COLO829 (cell line): ENCODE measurements at places on chromosomes 16 and 17.

- no peak for DNase-seq
These were observed 22.5 kb downstream of the CCR7 start for GRCh38 chr17:40542558-40543411.

- DNase-seq, result no peak
These were observed 335.7 kb downstream of the SEC14L1 start for GRCh38 chr17:77476498-77476897.

GRCh38 chr17:44601539-44601938, 44.3 kb downstream of the FZD2 start:
- DNase-seq, result no peak

DNA sequence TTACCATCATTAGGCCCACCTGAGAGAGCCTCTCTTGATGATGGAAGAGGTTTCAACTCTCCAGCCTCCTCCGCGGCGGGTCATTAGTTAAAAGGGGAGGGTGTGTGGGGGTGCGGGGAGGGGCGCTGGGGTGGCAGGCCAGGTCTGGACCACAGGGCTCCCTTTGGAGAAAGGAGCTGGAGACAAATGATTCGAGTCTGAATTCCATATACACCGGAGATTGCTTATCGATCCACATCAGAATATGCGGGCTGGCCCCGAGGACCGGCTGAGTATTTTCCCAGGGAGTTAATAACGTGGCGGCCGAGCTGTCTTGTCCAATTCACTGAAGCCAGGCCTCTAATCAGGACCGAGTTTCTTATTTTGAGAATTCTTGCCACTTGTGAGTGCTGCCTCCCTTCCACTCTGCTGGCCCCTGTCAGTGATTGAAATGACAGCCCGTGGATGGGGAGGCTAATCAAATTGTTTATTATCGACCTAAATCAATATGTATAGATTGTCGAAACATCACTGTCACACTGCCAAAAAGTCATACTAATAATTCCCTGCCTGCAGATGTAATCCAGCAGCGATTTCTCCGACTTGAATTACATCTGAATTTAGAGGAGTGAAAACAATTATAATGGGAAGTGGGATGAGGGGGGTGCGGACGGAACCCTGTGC, 202.7 kb downstream of the SALL1 start:
- DNase-seq, result no peak

GRCh38 chr17:43994272-43995149, 9.9 kb upstream of the NAGS start:
- peak; percentile 71 for DNase-seq

DNA sequence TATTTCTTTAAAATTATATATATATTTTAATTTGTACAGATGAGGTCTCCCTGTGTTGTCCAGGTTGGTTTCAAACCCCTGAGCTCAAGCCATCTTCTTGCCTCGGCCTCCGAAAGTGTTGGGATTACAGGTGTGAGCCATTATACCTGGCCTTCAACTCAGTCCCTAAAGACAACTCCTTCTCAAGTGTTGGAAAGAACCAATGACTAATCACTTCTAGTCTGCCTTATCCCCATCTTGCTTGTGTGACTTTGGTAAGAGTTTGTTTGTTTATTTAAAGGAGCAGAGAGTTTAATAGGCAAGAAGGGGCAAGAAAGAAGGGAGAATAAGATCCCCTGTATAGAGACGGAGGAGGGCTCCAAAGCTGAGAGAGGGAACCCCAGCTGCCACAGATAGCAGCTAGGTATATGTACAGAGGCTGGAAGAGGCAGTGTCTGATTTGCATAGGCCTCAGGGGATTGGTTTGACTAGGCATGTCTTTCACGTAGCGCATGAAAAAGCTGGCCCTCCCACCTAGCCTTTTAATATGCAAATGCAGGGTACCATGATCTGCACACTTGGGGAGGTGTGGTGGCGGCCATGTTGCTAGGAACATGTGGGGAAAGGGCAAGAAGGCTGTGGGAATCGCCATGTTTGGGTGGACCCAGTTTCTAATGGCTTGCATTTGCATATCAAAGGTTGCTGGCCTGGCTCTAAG, 21.5 kb downstream of the ABCC1 start:
- DNase-seq, result no peak

- no peak for DNase-seq
These were observed 6.5 kb downstream of the MT1X start for GRCh38 chr16:56688762-56689161.

DNA sequence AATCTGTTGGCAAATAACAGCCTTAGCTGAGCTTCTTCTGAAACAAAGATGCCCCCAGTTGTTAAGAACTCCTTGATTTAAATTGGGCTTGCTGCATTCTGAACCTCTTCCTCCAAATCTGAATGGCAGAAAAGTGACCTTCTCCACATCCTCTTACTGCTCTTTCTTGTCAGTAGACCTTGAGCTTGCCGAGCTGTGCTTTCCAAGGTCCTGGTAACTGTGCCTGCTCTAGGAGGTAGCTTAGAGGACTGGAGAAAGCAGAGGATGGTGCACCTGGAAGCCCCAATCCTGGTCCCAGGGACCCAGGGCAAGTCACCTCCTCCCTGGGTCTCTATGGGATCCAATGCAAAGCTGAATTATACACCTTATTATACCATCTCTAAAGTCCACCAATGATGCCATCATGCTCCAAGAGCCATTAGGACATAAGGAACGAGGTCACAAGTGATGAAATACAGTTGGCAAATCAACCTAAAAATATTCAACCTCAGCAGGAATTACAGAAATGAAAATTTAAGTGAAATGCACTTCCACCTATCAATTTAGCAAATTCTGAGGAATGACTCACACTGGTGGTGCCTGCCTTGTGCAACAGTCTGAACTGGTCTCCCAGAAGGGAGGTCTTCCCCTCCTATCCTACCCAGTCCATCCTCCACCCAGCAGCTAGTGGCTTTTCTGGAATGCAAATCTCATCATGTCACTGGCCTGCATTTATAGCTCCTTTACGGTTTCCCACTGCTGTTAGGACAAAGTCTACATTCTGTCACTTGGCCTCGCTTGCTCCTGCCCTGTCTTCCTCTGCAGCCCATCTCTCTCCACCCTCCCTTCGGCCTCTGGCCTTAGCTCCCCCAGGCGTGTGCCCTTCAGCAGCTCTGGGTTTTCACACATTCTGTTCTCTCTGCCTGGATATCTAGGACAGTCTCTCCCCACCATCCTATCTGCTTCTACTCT, 36.6 kb downstream of the TOM1L2 start:
- no peak for DNase-seq

DNA sequence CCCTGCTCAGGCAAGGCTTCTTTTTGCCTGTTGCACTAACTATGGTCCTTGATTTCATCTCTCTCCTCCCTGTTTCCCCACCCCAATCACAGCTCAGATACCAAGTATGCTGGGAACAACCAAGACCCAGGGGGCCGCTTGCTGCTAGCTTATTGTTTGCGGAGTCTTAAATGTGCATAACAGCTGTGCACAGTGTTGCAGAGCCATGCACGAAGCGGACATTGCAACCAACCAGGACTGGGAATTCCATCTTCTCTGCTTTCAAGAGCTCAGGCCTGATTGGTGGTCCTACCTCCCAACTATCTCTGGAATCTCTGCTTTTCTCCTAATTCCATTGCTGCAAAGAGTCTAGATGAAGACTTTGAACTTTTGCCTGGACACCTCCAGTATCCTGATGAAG, 281.3 kb upstream of the TNRC6C start:
- DNase-seq, result no peak

DNA sequence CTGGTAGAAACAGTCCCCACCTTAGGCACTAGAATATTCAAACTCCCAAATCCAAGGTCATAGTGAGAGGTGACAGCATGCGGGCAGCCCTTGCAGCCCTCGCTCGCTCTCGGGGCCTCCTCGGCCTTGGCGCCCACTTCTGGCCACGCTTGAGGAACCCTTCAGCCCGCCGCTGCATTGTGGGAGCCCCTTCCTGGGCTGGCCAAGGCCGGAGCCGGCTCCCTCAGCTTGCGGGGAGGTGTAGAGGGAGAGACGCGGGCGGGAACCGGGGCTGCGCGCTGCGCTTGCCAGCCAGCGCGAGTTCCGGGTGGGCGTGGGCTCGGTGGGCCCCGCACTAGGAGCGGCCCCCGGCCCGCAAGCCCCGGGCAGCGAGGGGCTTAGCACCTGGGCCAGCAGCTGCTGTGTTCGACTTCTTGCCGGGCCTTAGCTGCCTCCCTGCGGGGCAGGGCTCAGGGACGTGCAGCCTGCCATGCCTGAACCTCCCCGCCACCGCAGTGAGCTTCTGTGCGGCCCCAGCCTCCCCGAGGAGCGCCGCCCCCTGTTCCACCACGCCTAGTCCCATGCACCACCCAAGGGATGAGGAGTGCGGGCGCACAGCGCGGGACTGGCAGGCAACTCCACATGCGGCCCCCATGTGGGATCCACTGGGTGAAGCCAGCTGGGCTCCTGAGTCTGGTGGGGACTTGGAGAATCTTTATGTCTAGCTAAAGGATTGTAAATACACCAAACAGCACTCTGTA, 45.0 kb downstream of the KPNA2 start:
- no peak for DNase-seq

DNA sequence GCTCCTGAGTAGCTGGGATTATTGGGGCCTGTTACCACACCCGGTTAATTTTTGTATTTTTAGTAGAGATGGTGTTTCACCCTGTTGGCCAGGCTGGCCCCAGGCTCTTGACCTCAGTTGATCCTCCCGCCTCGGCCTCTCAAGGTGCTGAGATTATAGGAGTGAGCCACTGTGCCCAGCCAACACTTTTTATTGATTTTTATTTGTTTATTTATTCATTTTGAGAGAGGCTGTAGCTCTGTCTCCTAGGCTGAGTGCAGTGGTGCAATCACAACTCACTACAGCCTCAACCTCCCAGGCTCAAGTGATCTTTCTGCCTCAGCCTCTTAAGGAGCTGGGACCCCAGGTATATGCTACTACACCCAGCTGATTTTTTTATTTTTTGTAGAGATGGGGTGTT, 54.7 kb downstream of the TNRC6A start:
- DNase-seq, result no peak

GRCh38 chr16:23679274-23679985, 741 bp downstream of the PLK1 start:
- peak; percentile 39 for DNase-seq

GRCh38 chr17:55068862-55069811, 100.6 kb downstream of the STXBP4 start:
- no peak for DNase-seq

DNA sequence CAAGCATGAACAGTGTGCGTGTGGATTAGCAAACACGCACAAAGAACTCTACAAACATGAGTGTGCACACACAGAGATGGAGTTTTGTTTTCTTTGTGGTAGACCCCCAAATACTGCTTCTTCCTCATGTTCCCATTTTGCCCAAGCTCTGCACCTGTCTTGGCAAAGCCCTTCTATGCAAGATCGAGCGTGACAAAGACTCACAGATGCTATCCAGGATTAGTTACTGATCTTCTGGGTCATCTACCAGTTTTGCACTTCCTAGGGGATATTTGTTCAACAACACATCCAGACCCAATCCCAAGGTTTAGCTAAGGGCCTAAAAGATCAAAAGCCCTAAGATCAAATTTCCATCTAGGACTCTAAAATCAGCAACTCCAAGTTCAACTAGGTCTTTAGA, 16.0 kb downstream of the LRRC36 start:
- no peak for DNase-seq

DNA sequence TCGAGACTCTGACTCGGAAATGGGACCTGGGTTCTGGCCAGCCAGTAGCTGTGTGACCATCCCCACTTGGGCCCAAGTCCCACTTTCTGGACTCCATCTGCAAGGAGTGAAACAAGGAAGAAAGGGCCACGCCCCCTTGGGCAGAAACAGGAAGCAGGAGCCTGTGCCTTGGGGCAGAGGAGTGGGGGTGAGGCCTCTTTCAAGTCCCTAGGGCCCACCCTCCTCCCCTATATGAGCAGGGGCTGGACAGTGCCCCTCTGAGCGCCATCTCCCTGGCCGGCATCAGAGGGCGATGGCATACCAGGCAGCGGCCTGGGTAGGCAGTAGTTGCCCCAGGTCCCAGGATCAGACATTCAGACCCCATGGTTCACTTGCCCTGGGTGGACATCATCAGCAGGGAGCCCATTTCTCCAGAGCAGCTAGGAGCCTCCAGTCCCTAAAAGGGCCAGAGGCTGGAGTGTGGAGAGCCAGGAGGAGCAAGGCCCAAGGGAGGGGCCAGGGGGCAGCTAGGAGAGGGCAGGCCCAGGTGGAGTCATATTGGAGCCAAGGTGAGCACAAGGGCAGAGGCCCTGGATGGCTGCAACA, 7.1 kb downstream of the BCAR1 start:
- no peak for DNase-seq

GRCh38 chr17:78595135-78595810, 18.1 kb upstream of the DNAH17 start:
- no peak for DNase-seq

- DNase-seq, result no peak
These were observed 385 bp downstream of the CFAP119 start for GRCh38 chr16:30761427-30761927.

DNA sequence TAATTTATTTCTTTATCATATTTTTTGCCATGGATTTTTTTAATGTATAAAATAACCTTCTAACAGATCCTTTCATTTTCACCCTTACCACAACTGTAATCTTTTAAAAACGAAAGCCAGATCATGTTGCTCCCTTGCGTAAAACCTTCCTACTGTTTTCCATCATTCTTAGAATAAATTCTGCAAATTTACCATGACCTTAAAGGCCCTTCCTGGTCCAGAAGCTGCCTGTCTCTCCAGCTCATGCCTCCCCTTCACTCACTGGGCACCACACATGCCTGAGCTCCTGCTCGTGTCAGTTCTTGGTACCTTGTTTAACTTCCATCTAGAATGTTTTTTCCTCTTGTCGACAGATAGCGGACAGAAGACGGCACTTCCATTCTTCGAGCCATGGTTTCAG, 245.0 kb upstream of the CDH5 start:
- no peak for DNase-seq

- no peak for DNase-seq
These were observed 3.5 kb downstream of the CANT1 start for GRCh38 chr17:79006046-79006445.

- no peak for DNase-seq
These were observed 65.8 kb downstream of the TBC1D16 start for GRCh38 chr17:79969906-79970305.

GRCh38 chr16:85860413-85861094, 38.4 kb upstream of the IRF8 start:
- DNase-seq, result no peak

- DNase-seq, result no peak
These were observed 800 bp downstream of the ZNF747 start for GRCh38 chr16:30533748-30534367.

- no peak for DNase-seq
These were observed 57.1 kb downstream of the SPECC1 start for GRCh38 chr17:20066253-20066652.

- DNase-seq, result no peak
These were observed 98.7 kb downstream of the ABCC12 start for GRCh38 chr16:48057048-48057447.

DNA sequence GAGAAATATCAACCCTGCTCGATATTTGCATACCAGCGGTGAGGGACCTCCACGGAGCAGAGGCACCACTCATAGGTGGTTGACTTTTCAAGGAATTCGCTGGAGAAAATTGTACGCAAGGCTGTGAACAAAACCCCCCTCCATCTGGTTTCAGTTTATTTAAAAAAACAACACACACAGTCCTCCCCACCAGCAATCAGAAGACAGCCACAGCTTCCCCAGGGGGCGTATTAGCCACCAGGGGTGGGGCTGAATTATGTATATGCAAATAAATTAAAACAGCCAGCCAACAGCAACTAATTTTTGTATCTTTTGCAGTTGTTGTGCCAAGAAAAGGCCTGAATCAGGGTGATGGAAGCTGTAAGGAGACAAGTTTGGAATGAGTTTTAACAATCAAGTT, 5.9 kb upstream of the HSD11B2 start:
- DNase-seq, result no peak

GRCh38 chr17:61253362-61253761, 146.3 kb upstream of the TBX2 start:
- no peak for DNase-seq

- no peak for DNase-seq
These were observed 36.1 kb downstream of the RNF112 start for GRCh38 chr17:19447085-19447583.

GRCh38 chr17:13484020-13484419, 117.7 kb downstream of the HS3ST3A1 start:
- DNase-seq, result no peak
